ENCODE measurements at places on chromosomes 1 and 21.

DNA sequence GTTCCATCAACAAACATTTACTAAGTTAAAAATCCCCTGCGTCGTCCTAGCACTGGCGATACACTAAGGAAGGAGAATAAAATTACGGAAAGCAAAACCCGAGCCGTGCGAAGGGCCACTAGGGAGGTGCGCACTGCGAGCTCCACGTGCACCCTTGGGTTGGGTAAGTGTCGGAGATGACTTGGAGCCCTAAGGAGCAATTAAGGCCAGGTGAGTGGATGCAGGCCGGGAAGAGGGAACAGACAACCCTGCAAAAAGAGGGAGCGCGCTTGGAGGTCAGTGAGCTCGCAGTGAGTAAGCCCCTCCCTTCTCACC is 704 bp downstream of the WDR4 start:
- DNase-seq = no peak

DNA sequence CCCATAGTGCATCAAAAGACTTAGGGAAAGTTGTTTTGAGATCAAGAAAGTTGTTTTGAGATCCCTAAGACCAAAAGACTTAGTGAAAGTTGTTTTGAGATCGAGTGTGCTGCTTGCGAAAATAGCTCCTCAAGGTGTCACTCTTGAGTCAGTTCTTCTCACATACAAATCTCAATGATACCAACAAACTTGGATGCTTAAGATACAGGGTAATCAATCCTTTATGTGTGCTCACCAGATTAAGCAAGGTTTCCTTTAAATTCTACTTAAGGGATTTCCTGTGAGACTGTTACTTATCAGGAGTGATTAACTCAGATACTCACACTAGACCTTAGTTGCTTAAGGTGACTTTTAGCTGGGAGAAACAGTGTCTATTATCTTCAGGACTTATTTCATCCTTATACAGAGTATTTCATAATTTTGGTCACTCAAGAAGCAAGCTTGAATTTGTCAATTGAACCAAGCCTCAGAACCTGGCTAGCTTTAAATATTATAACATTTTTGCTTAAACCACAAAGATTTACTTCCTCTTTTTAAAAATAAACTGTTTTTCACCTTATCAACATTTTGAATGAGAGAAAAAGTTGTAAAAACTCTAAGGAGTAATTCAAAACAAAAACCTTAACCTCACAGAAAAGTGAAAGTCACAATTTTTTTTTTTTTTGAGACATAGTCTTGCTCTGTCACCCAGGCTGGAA is 8.0 kb upstream of the RLF start:
- peak; percentile 58 for DNase-seq

DNA sequence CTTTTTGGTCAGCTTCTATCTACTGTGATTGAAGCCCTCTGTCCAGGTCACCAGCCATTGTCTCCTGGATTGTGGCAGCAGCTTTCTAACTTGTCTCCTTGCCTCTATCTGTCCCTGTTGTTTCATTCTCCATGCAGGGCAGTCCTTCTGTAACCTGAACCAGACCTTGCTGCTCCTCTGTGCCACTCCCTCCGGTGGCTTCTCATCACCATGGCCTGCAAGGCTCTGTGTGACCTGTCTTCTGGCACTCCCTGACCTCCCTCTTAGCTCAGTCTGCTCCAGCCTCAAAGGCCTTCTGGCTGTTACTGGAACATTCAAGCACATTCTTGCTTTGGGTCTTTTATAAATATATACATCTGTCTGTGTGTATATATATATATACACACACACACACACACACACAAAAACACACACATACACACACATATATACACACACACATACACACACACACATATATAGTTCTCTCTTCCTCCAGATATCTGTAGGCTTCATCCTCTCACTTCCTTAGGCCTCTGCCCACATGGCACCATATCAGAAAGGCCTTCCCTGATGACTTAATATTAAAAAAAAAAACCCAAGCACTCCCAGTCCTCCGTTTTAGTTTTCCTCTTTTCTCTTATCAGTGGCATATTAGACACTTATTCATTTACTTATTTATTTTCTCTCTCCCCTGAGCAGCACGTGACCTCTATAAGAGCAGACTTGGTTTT is 21.2 kb upstream of the JUN start:
- no peak for DNase-seq

GRCh38 chr1:239899747-239900146 is 191.9 kb upstream of the FMN2 start:
- DNase-seq = no peak

- peak; percentile 19 for DNase-seq
These were observed 25.3 kb downstream of the OPTC start for GRCh38 chr1:203519053-203519840.

- DNase-seq = peak; percentile 11
These were observed 207.1 kb downstream of the AKT3 start for GRCh38 chr1:243642936-243643335.

GRCh38 chr1:241118049-241118448 is 239.0 kb downstream of the RGS7 start:
- no peak for DNase-seq

- no peak for DNase-seq
These were observed 81.4 kb downstream of the SMYD2 start for GRCh38 chr1:214362188-214362882.

DNA sequence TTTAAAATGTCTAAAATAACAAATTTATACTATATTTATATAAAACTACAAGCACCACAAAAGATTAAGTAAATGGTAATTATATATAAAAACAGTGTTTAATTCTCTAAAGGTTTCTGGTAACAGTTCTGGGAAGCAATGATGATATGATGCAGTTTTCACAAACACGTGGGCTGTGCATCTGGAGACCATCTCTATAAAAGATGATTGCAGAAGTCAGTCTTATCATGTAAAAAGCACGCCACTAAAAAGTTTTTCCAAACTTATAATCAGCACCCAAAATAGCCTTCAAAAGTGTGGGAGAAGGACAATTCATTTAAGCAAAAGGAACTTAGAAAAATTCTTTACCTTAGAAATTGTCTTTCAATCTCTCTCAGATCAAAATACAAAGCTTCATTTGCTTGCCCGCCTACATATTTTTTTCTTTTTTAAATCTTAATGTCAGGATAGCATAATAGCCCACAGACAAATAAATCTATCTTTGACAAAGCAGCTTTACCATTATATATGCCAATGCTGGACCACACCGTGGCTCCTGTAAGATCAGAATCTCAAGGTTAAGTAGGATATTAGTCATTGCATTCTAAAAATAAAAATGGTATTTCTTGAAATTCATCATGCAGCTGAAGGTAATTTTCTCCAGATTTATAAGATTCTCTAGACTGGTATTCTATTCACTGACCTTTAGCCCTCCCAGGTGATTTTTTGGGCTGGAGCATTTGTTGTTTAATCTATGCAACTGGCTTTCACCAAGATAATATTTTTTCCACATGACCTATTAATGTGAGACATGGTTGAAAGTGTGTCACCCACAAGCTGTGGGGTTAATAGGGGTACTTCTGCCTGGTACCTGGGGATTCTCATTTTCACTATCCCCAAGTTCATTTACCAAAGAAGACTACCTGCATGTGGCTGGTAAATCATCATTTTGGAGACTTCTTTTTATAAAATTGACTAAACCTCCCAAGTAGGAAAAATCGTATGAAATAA is 189.6 kb upstream of the ST6GALNAC5 start:
- no peak for DNase-seq

DNA sequence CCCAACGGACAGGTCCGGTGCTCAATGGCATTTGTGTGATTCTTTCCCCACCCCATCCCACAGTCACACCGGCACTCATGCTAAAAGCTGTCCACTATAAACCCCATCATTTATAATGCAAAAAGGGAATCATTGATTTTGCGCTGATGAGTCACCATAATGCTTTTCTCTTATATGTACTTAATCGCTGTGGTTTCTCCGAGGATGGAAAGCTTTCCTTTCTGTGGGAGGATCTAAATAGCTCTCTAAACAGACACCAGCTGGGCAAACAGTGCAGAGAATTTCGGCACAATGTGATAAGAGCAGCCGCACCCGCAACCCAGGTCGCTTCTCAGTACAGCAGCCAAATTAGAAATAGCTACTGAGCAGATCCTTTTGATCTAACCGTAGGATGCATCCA is 85.6 kb downstream of the SETD4 start:
- no peak for DNase-seq

DNA sequence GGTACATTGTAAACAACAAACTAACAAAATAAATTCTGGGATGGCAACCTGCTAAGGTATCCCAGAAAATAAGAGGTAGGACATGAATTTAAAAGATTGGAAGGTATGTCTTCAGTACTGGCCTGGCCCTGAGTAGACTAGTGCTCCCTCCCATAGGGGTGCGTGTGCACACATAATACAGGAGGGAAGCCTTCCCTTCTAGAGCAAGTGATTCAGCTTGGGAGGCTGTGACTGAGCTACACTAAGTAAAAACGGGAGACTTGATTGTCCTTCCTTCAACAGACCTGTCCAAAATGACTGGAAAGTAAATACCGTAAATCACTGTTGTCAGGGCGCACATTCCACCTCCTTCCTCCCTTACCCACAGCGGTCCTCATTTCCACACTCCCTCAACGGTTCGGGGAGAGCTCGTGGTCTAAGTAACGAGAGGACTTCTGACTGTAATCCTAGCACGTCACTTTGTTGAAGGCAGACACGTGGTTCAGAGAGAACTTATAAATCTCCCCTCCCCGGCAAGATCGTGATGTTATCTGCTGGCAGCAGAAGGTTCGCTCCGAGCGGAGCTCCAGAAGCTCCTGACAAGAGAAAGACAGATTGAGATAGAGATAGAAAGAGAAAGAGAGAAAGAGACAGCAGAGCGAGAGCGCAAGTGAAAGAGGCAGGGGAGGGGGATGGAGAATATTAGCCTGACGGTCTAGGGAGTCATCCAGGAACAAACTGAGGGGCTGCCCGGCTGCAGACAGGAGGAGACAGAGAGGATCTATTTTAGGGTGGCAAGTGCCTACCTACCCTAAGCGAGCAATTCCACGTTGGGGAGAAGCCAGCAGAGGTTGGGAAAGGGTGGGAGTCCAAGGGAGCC is at the start of gene TGFB2:
TSS of gene TGFB2 (plus strand) at position 523 of the 859 bp plus-strand sequence. CDS start 1,366 bp downstream, outside the sequence.
- peak; percentile 79 for DNase-seq

DNA sequence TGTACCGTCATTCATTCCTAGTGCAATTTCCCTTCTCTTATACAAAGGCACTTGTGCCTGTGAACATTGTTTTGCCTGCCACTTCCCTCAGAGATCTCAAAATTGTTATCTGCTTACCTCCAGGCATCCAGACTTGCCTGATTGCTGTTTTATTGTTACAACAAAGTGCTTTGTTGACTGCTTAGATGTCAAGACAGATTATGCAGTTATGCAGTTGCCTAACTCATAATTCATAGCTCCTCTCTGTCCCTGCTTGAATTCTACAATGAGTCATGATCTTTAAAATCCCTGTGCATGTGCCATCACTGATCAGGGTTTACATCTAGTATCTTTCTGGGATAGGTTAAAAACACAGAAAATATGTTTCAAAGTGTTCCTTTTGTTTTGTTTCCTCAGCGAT is 24.5 kb downstream of the CXADR start:
- no peak for DNase-seq

DNA sequence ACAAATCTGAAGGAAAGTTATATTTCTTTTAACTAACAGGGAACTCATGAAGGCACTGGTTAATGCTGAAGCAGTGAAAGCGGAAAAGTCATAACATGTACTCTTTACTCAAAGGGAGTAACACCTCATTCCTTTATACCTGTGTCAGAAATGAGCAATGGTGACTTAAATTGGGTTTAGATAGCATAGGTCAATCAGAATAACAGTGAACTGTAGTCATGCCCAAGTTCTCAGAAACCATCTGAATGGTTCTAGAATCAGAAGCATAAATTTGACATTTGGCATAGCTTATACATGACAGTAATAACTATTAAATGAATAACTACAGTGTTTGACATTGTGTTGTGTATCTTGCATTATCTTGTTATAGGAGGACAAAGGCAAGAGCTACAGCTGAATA is 382.0 kb downstream of the NUF2 start:
- no peak for DNase-seq

DNA sequence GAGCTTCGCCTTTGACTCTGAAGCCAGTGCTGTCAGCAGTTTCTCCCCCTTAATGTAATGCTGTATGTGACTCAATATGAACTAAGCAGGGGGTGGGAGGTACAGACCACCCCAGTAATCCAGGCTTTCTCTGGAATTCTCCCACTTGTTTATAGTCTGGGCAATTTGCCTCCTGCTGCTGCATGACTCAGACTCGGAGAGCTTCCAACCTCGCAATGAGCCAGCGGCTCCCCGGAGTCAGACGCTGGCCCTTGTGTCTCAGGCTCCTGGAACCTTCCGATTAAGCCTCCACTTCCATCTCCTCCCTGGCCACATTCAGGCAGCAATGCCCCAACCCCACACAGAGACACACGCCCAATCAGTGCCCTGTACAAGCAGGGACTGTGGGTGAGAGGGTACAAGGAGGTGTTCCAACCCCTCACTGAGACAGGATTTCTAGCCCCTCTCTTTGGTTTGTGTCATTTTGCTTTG is 471.7 kb upstream of the VAMP3 start:
- DNase-seq = peak; percentile 96

DNA sequence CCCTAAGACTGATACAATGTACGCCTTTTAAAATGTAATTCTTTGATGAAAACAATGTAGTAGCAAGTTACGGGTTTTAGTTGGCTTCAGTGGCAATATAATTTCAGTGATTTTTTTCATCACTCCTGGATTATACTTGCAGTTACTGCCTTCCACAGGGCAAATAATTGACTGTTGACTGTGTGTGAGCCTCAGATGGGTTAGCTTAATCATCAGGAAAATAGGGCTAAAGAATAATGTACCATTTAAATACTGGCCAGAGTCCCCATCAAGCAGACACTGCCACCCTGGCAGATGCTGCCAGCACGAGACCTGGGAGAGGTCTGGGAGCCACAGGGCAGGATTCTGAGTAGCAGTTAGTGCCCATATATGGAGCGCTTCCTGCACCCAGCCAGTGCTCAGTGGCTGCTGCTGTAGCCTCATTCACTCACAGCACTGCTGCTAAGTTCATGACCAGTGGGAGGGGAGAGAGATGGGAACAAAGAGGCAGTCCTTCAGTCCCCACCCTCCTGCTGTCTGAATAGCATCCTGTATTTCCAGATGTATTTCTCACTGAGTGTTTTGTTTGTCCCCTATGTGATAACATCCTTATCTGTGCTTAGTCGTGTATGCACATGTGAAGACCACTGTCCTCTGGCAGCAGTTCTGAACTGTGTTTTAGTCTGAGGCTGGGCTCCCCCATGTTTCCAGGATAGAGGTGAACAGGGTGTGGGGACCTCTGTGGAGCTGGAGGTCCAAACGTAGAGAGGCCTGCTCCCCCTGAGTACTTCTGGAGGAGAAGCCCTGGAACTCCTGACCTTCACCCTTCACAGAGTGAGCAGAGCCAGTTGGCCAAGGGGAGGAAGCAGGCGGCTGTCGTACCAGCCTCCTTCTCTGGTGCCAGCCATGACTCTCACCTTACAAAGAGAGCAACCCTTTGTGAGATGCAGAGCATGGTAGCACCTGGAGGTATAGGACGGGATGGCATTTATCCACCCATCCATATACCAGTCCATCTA is 80.4 kb downstream of the ADARB1 start:
- DNase-seq = peak; percentile 14

GRCh38 chr1:94250341-94250740 is 13.0 kb upstream of the ARHGAP29 start:
- no peak for DNase-seq

- DNase-seq = no peak
These were observed 7.1 kb downstream of the PROX1 start for GRCh38 chr1:213994888-213995287.
